Spinal cord (tissue), 10 donors: ENCODE measurements at places on chromosomes 2 and 18.

GRCh38 chr2:227004482-227004881 is 159.5 kb downstream of the COL4A4 start:
- no peak for DNase-seq

GRCh38 chr2:48482313-48482712 is 47.6 kb upstream of the STON1 start:
- no peak for DNase-seq

GRCh38 chr2:191721331-191721730 is 43.4 kb downstream of the NABP1 start:
- no peak for DNase-seq

DNA sequence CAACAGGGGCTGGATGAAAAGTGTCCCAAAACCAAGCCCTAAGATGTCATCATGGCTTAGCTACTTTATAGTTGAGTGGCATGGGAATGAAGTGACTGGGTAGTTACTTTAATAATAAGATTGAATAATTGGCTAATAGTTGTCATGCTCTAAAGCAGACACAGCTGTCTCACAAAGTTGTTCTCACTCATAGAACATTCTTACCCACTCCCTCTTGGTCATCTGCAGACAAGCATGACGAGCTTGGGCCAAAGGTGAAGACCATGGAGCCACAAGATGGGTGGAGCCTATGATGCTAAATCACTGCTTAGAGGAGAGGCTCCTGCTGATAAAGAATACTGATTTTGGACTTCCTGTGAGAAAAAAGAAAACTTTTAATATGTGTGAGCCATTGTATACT is 62.4 kb upstream of the MMADHC start:
- no peak for DNase-seq

GRCh38 chr2:52342458-52342857 is 1310.5 kb upstream of the NRXN1 start:
- DNase-seq: no peak
